Breast epithelium (tissue), 4 donors: ENCODE measurements at places on chromosomes 13 and 19. TPM values are rescaled to one million over a fixed set of nuclear protein-coding genes. Genes with fewer than 3 reads are reported as not detected.

The LGALS14 gene
- total RNA-seq, result not detected

The C19orf85 gene
- not detected for total RNA-seq

The MAST1 gene
- not detected for total RNA-seq

The IL11 gene
- 0.29 TPM for total RNA-seq

The LRRC63 gene
- 0.16 TPM for total RNA-seq

The POLD1 gene
- 17.3 TPM for total RNA-seq

The FFAR3 gene
- 0.33 TPM for total RNA-seq
